ENCODE measurements at places on chromosomes 7 and 10.

DNA sequence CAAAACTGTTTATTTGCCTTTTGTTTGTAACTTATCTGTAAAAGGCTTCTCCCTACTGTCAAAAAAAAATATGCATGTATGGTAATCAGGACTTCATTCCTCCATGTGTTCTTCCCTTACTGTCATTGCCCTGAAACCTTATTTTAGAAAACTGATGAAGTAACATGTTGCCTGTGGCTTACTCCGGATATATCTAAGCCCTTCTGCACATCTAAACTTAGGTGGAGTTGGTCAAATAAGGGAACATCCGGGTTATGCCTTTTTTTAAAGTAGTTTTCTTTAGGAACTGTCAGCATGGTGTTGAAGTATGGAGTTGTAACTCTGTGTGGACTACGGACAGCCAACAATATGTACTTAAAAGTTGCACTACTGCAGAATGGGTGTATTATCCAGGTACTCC lies 6.2 kb downstream of the SAR1A start:
- no peak overlapping the region for H3K27ac ChIP-seq
- peaks cover 14% of the 10 kb centered on the region for H3K4me1 ChIP-seq
- peaks cover 47% of the 10 kb centered on the region for H3K36me3 ChIP-seq
- H3K4me3 ChIP-seq, result no peak overlapping the region
- no peak for DNase-seq
- no peaks in the 10 kb centered on the region for H3K27me3 ChIP-seq

- no peak for DNase-seq
- no peak overlapping the region for H3K4me3 ChIP-seq
- peaks cover 58% of the 10 kb centered on the region for H3K27me3 ChIP-seq
- H3K27ac ChIP-seq, result no peak overlapping the region
These were observed 1.5 kb upstream of the GRID1 start for GRCh38 chr10:86368046-86368445.

DNA sequence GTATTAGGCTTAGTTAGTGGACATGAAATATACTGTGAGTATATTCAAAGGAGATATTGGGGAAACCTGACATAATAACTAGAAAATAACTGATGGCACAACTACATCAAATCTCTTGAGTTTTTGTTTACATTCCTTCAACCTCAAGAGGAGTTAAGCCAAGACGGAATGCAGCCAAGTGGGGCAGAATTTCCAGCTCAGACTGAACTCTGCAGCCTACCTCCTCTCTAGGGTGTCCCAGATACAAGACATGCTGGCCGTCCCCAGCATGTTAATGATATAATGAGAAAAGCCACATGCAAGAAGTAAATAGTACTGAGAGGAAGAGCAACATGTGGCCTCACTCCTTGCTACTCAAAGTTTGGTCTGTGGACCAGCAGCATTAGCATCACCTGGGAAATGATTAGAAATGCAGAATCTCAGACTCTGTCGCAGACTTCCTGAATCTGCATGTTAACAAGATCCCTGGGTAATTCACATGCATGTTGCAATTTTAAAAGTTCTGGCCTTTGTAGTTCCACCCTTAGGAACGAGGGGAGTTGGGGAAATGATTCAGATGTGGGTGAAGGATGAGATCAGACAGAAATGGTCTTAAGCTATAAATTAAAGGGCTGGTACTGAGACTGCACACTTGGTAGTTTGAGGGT lies 118.4 kb upstream of the CACUL1 start:
- no peak overlapping the region for H3K4me3 ChIP-seq
- H3K4me1 ChIP-seq, result peaks cover 16% of the 10 kb centered on the region
- H3K36me3 ChIP-seq, result no peaks in the 10 kb centered on the region
- peak; percentile 30 for DNase-seq
- H3K27ac ChIP-seq, result no peak overlapping the region

GRCh38 chr10:107585630-107586029 lies 421.1 kb upstream of the SORCS1 start:
- H3K36me3 ChIP-seq, result no peaks in the 10 kb centered on the region
- no peak for DNase-seq
- no peak overlapping the region for H3K27ac ChIP-seq

DNA sequence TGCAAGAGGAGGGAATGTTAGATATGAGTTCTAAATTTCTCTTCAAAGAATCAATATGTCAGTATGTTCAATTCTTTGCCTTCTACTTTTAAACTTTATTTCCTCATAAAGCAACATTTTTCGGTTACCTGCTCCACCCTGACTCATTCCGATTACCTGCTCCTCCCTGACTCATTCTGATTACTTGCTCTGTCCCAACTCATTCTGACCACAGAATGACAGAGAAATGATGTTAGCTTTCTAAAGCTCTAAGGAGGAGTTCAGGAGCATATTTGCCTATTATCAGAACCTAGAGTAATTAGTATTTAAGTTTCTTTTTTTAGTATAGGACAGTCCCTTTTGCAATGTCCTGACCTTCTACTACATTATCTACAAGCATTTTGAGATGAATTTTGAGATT lies 24.5 kb upstream of the PPP1R9A start:
- no peak overlapping the region for H3K27ac ChIP-seq
- DNase-seq, result no peak
- no peaks in the 10 kb centered on the region for H3K36me3 ChIP-seq

All from astrocyte (in vitro differentiated cells and primary cell).